ENCODE measurements at places on chromosomes 7 and 10. TPM values are rescaled to one million over a fixed set of nuclear protein-coding genes. Genes with fewer than 3 reads are reported as not detected.

GRCh38 chr7:97145068-97145467 lies 27.6 kb downstream of the SDHAF3 start:
- no peaks in the 10 kb centered on the region for H3K36me3 ChIP-seq
- DNase-seq, result no peak
- H3K27me3 ChIP-seq, result no peaks in the 10 kb centered on the region
- no peaks in the 10 kb centered on the region for H3K4me1 ChIP-seq
- H3K4me3 ChIP-seq, result no peak overlapping the region
- no peak overlapping the region for H3K27ac ChIP-seq

DNA sequence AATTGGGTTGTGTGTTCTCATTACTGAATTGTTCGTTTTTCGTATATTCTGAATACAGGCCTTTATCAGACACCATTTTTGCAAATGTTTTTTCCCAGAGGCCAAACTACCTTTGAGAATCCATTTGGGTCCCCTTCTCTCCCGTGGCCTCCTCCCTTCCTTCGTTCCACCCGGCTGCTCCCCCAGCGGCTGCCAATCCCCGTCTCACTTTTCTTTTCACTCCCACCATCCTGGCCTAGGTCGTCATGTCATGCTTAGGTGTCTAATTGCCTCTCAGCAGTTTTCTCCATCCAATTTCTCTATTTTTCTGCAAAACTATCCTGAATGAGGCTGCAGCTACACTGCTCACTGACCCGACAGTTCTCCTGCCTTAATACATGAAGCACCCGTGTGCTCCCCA lies 17.9 kb downstream of the PITRM1 start:
- DNase-seq, result no peak
- H3K27ac ChIP-seq, result no peak overlapping the region
- no peaks in the 10 kb centered on the region for H3K4me1 ChIP-seq
- peaks cover 10% of the 10 kb centered on the region for H3K36me3 ChIP-seq
- H3K27me3 ChIP-seq, result no peaks in the 10 kb centered on the region
- no peak overlapping the region for H3K4me3 ChIP-seq

GRCh38 chr7:155512246-155512887 lies 34.0 kb downstream of the CNPY1 start:
- no peak overlapping the region for H3K27ac ChIP-seq
- no peaks in the 10 kb centered on the region for H3K27me3 ChIP-seq
- H3K36me3 ChIP-seq, result no peaks in the 10 kb centered on the region

The C10orf105 gene
- total RNA-seq, result 0.42 TPM

The FAM25A gene
- not detected for total RNA-seq

All from aorta (tissue), 5 donors.